ENCODE measurements at places on chromosomes 5 and 9. TPM values are rescaled to one million over a fixed set of nuclear protein-coding genes. Genes with fewer than 3 reads are reported as not detected.

DNA sequence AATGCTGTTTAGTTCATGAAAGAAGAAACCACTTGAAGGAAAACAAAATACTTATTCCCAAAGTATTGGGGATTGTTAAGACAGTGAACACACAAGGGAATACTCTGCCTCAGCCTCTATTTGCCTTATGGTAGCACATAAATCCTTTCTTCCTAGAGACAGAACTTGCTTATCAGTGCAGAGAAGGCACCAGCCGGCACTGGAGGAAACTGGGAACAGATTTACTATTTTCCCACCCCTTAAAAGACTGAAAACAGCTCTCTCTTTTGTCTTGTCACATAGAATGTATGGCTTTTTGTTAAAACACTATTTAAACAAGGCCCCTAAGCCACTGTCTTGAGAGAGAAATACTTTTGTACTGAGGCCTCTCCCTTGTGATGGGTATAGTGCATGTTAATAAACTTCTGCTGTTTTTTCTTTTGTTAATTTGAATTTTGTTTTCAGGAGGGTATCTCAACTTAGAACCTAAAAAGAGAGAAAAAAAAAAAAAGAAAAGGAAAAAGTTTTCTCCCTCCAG, 40.7 kb upstream of the EDIL3 start:
- no peak for DNase-seq

DNA sequence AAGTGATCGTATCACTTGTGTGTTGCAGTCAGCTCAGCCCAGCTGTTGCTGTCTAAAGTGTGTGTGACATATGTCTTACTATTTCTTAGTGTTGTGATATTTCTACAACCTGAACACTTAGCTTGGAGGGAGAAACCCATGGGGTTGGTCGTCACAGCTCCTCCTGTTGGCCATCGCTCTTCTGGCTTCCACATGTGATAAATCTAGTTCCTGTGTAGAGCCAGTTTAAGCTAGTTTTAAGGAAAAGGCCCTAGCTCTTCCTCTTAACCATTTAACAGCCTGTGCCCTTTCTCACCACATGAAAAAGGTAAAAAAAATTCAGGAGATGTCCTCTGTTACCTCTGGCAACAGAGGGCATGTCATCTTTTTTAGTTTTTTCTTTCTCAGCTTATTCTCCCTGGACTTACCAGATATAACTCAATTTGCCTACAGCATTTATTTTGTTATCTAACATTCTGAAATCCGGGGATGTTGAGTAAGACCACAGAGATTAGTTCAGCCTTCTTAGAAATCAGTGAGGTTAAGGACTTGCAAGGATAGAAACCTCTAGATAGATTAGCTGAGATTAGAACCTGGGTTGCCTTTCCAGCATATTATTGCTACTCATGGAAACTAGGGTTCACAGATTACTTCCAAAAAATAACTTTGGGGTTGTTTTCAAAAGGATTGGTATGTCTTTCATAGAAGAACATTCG, 100.4 kb downstream of the GAPVD1 start:
- peak; percentile 36 for DNase-seq

- DNase-seq, result peak; percentile 78
Observed at GRCh38 chr5:31581498-31582099, 49.5 kb downstream of the C5orf22 start.

GRCh38 chr5:110625376-110625999, 101.0 kb downstream of the TMEM232 start:
- peak; percentile 79 for DNase-seq

The OR13D1 gene
- total RNA-seq, result not detected

The TSSK1B gene
- total RNA-seq, result not detected

GRCh38 chr5:75466006-75466716, 45.3 kb downstream of the CERT1 start:
- no peak for DNase-seq

- no peak for DNase-seq
Observed at GRCh38 chr5:176342766-176343458, 18.7 kb downstream of the KIAA1191 start.

- no peak for DNase-seq
Observed at GRCh38 chr9:76891874-76892273, 14.0 kb downstream of the PRUNE2 start.

The LCN1 gene
- total RNA-seq, result not detected

GRCh38 chr5:8462565-8462964, 593.6 kb downstream of the MTRR start:
- no peak for DNase-seq

The MLLT3 gene
- total RNA-seq, result 12.1 TPM

DNA sequence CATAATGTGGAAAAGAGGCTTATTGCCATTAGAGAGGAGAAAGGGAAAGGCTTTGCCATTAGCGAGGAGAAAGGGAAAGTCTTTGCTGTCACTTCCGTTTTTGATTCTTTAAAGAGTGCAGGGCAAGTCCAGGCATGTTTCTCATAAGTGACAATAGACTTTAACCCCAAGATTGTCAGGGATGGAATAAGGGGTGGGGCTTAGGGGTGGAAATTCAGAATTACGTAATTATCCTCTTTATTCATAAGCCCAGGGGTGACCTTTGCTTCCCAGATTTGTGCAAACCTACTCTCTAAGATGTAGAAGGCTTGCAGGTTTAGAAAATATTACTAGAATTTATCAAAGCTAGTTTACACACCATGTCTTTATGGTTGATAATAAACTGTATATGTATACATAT, 2.3 kb upstream of the PLK2 start:
- no peak for DNase-seq

The LIFR gene
- 6.9 TPM for total RNA-seq

DNA sequence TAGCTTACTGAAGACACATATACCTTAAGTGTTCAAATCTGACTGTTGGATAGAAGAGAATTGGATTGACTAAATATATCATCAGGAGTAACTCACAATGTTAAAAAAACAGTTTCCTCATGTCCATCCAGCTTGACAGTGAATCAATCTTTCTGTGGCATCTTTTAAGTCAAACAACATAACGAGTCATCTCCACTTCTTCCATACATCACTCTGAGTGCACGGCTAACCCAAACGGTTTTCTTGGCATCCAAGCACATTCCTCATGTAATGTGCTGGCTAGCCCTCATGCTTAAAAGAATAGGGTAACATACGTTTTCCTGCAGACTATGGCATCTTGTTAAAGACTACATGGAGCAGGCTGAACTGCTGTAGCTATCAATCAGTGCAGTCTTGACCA, 291.5 kb upstream of the TRPC7 start:
- no peak for DNase-seq

The MARCOL gene
- not detected for total RNA-seq

The PSD2 gene
- total RNA-seq, result not detected

DNA sequence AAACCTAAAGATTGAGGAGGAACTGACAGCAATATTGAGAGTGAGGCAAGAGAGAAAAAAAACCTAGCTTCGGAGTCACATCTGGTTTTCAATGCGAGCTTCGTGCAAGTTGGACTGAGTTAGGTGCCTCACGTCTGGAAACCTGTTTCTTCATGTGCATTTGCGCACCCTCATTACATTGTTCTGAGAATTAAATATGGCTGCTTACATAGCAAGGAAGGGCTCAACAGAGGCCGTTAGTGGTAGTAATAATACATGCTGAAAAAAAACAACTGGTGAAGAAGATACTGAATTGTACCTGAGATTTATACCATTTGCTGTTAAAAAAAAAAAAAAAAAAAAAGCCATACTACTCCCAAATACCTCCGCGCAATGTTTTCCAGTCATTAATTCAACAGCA, 18.6 kb downstream of the DNAJA1 start:
- peak; percentile 27 for DNase-seq

- peak; percentile 24 for DNase-seq
Observed at GRCh38 chr5:35247648-35248034, 17.4 kb upstream of the PRLR start.

DNA sequence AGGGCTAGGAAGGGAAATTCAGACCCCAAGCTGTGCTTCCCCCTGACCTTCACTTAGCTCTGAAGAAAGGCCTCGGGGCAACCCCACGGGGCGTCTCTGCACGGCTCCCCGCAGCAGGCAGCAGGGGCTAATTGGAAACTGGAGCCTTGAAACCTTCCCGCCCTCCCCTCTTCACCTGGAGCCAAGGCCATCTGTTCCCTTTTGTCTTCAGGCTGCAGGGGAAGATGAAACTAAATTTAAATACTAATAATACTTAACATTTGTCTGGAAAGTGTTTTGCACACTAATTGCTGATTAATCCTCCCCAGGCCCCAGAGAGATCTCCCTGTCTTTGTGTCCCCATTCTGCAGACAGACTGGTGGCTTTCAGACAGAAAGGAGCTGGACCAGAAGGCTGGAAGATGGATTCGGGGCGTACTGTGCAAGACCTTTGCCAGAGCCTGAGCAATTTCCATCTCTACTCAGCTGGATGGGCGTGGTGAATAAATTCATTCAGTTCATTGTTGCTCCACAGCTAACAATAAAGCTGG, 34.1 kb upstream of the CPLX2 start:
- no peak for DNase-seq

DNA sequence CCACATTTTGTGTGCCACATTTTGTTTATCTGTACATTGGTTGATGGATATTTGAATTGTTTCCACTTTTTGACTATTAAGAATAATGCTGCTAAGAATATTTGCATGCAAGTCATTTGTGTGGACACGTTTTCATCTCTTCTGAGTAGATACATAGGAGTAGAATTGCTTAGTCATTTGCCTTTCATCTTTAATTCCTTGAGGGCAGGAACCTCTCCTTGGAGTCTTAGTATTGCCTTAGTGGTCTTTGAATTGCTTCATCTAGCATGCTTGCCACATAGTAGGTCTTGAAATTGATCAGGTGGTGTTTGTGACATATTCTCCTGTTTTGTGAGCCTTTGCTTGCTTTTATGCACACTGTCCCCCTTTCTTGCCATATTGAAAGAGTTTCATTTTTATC, 128.5 kb downstream of the NR3C1 start:
- DNase-seq, result no peak

DNA sequence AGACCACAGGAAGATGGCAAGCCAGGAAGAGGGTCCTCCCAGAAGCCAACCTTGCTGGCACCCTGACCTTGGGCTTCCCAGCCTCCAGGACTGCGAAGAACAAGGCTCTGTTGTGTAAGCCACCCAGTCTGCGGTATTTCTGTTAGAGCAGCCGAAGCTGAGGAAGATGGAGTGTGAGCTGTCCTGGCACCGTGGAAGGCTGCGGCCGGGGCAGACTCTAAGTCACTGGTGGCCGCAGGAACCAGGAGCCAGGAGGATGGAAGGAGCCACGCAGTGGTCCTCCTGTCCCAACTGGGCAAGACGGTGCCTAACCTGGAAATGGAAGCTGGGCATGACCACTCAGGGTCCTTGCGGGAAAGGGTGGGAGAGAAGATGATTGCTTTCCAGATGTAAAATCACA, 89.1 kb downstream of the ZNF354C start:
- DNase-seq, result no peak

GRCh38 chr5:65213921-65214525, 267.7 kb downstream of the ADAMTS6 start:
- DNase-seq, result peak; percentile 38

The PITX1 gene
- not detected for total RNA-seq

- DNase-seq, result peak; percentile 96
Observed at GRCh38 chr5:141560725-141561483, 57.9 kb downstream of the DIAPH1 start.

The ANKRD31 gene
- not detected for total RNA-seq

The CARD9 gene
- not detected for total RNA-seq
